Putamen (tissue), 1 donor: ENCODE measurements at places on chromosomes 11 and 22.

DNA sequence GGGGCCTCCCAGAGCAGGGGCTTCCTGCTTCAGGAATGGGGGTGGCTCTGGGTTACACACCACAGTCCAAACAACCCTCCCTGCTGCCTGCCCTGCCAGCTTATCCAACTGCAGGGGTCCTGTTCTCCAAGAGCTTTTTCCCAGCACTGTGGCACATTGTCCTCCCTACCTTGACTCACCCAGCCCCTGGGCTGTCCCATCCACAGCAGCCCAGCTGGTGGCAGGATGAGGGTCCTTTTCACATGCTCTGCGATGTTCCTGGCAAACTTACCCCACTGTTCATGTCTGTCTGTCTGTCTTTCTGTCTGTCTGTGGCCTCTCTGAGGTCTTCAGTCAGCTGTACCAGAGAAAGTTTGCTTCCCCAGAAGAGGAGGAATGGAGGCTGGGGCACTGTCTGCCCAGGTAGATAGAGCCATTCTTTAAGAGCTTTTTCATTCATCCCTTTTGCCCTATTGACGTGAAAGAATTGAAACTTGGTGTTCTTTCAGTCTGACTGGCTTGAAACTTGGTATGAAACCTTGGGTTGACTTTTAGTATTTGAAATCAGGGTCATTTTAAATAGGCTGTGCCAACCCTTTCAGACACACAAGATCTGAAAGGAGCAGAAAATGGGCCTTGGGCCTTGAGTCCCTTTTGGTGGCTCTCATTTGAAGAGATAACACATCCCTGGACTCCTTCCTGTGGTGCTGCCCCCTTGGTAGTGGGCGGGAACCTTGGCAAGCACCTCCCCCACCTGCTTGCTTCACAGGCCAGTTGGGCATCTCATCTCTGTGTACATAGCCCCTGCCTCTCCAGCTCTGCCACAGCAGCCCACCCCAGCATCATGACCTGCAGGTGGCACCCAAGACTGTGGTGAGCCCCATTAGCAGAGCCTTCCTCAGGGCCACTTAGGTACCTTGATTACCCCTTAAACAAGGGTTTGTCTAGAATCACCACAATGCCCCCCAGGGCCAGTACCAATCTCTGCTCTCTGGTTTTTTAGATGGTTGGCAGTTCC is 74.6 kb upstream of the SUSD2 start:
- no peak for DNase-seq

GRCh38 chr22:37254209-37254866 is 10.3 kb upstream of the RAC2 start:
- no peak for DNase-seq

- DNase-seq, result peak; percentile 65
Observed at GRCh38 chr22:35930933-35931332, 97.7 kb downstream of the RBFOX2 start.

DNA sequence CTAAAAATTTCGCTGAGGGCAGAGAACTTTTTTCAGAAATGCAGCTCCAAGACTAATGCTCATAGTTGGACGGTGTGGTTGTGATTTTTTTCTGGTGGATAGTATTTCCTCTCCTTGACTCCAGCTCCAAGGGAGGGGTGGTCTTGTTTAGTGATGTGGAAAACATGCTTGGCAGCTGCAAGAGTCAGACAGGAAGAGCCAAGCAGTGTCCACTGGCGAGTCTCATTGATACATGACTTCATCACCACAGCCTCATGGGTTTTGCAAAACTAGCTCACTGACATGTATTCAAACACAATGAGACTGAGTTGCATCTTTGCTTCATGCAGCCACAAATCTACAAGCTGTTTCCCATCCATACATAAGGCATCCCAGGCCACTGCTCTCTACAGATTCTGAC is 7.3 kb upstream of the KCNJ1 start:
- DNase-seq, result no peak

- DNase-seq, result no peak
Observed at GRCh38 chr22:47174671-47175112, 412.2 kb downstream of the TBC1D22A start.

DNA sequence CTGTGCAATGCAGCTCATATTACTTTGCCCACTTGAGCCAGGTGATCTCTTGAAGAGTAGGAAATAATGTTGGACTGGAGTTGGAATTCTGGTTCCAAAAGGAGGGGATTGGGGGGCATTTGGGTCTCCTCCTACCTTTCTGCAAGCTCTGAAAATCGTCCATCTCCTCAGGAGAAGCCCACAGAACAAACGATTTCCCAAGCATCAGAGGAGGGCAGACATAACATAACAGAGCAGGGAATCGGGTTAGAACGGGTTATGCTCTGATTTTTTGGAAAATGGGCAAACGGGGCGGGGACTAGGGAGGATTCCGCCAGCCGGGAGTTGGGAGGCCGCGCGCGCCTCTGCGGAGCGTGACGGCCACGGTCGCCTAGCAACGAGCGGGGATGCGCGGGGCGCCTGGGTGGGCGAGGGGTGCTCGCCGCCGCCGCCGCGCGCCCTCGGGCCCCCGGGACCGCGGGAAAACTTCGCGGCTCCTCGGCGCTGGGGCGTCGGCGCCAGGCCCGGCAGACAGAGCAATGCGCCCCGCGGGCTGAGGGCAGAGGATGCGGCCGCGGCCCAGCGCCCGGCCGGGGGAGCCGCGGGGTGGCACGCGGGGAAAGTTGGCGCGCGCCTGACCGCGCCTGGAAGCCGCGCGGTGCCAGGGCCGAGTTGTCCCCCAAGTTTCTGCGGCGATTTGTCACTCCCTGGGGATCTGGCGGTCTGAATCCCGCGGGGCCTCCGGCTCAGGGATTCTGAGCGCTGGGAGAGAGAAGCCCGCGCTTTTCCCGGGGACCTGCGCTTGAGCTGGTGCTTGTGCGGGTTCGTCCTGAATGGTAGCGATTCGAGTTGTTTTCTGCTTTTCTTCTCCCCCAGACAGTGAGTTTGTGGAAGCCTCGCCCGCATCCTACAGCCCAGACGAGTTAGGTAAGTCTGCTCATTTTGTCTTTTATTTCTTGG is 27.8 kb upstream of the AMOTL1 start:
- peak; percentile 23 for DNase-seq

DNA sequence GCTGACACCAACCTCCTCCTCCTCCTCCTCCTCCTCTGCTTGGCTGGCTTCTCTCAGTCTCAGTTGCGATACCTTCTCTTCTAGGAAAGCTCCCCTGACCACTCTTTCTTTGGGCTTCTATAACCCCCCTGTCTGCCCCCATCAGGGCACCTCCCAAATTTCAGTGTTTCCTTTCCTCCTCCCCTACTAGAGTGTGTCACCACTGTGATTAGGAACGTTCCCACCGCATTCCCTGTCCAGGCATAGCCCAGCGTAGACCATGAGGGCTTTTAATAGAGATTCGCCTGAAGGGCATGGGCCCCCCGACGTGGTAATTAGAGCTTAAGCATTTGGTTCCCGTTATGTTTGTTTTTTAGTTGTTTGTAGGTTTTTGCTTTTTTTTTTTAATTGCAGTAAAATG is 65.5 kb downstream of the KIAA1671 start:
- DNase-seq, result no peak
